Stimulated activated CD4-positive, alpha-beta T cell treated with anti-CD3 and anti-CD28 coated beads, Interleukin-15, amount 100 ng/mL, for 48 hours (primary cell): ENCODE measurements at places on chromosomes 16 and 17.

GRCh38 chr17:12990041-12990808 lies 27.6 kb downstream of the ELAC2 start:
- DNase-seq = no peak

DNA sequence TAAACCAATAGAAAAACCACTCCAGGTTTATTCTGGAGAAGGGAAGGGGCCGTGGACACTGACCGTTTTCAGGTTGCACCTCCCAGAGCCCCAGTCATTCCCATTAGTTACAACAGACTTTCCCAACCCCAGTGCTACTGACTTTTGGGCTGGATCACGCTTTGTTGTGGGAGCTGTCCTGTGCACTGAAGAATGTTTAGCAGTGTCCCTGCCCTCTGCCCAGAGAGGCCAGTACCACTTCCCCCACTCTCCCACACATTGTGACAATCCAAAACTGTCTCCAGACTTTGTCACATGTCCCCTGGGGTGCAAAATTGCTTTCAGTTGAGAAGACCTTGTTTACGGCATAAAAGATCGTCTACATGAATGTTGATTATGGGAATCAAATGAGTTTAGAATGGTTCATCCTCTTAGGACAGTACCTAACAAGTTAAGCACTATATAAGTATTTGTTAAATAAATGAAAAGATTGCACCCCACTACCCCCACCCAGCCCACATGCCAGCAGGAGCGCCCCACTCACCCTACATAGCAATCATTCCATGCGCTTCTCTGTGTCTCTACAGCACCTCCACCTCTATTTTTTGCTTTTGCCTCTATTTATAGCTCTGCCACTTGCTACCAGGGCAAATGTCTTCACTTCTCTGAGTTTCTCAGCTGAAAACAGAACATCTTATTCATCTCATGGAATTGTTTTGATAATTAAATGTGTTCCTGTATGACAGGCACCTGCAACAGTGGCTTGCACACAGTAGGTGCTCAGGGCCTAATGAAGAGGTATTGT lies 104.9 kb downstream of the AXIN2 start:
- DNase-seq = no peak

- peak; percentile 17 for DNase-seq
Measured at GRCh38 chr16:1188432-1189189, 35.7 kb downstream of the CACNA1H start.

DNA sequence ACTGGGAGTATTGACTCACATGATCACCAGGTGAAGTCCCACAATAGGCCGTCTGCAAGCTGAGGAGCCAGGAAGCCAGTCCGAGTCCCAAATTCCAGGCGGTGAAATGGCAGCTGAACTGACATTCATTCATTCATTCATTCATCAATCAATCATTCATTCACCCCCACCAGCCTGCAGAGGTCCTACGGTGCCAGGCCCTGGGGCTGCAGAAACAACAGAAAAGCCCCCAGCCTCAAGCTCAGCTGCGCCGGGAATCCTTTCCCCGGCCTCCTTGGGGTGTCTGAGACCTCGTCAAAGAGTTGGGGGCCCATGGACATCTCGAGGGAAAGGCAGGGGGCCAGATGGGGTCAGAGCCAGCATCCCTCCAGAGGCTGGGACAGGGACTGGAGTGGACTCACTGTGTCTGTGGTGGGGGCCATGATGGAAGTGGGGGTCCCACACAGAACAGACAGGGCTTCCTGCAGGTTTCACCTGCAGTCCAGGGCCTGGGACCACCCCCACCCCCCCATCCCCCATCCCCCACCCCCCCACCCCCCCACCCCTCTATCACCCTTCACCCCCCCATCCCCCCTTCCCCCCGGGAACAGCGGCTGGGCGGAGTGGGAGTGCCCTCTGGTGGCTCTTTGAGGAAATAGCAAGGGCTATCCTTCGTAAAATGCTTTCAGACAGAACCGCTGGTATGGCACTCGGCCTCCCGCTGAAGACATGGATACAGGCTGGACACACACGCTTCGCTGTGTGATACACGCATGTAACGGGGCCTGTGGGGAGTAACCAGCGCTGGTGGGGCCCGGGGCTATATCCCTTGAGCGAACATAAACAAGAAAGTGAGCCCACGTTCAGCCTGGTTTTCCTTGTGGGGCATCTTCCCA lies 8.5 kb upstream of the ZC3H18 start:
- peak; percentile 39 for DNase-seq

DNA sequence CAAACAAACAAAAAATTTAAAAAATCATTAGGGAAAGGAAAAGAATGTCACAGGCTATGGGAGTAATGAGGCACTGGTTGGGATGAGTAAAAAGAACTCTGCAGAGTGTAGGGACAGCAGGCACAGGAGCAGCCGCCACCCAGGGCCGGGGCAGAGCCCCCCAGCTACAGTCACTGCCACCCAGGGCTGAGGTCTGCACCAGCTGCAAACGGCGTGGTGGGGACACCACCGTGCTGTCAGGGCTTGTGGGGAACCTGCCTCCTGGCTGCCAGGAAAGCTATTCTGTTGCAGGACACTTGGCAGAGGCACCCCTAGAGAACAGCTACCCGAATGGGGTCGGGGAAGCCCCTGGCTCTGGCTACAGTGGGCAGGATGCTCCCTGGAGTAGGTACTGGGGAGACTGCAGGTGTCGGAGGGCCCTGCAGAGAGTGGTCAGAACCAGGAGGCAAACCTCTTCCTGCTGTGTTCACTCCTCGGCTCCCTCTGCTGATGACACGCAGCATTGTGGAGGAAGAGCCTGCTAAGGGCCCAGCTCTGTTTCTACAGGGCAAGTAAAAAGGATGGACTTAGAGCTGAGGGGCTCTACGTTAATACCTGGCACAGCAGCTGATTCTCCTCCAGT lies 32.3 kb upstream of the CAPN15 start:
- DNase-seq = peak; percentile 5

- no peak for DNase-seq
Measured at GRCh38 chr17:15900871-15901270, 44.1 kb upstream of the ADORA2B start.

DNA sequence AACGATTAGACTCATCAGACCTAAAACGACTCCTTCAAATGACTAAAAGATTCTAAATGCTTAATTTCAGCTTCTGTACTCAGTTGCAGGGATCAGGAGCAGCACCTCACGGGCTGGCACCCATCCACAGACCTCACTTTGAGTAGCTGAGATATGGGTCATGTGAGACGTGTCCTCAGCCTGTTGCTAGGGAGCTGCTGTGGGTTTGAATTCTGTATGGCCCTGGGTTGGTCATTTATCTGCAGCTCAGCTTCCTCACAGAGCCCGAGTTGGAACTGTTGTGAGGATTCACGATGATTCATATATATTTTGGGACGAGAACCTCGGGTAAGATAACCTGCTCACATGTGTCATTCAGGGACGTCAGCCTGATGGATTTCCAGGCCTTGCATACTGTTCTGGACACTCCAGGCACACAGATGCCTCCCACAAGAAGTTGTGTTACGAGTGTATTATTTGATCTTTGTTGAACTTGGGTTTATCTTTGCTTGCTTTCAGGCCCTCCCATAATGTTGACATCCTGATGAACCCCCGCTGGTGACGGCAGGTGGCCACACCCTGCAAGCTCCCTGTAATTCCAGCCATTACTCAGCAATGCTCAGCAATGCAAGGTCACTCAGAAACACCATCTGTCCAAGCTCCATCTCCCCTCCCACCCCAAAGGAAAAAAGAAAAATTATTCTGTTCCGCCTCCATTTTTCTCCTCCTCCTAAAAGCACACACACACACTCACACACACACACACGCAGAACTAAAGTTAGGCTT lies 137.6 kb downstream of the RBFOX3 start:
- no peak for DNase-seq

- no peak for DNase-seq
Measured at GRCh38 chr17:52027081-52027480, 131.4 kb downstream of the CA10 start.

- no peak for DNase-seq
Measured at GRCh38 chr17:29060475-29060874, 17.5 kb downstream of the PIPOX start.

- no peak for DNase-seq
Measured at GRCh38 chr16:21626659-21627277, 25.6 kb downstream of the IGSF6 start.

GRCh38 chr17:28892024-28892423 lies 5.5 kb downstream of the FLOT2 start:
- DNase-seq = no peak
